ENCODE measurements at places on chromosomes 12 and 14.

- DNase-seq: no peak
Observed at GRCh38 chr12:30064906-30065305, 281.2 kb upstream of the TMTC1 start.

- no peak for DNase-seq
Observed at GRCh38 chr12:45089411-45090075, 38.6 kb upstream of the DBX2 start.

DNA sequence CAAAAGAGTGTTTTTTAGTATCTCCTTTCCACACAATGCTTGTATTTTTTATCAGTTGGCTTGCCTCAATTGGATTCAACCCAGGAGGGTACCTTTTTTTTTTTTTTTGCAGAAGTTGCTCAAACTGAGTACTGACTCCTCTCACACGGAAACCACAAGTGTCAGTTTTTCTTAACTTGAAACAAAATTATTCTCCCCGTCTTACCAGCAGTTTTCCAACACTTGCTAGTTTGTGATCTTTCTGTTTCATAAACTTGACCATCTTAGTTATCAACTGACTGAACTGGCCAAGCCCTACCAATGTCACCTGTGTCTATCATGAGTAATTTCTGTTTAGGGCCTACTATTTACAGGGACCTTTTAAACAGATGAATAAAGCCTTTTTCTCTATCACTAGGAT is 34.1 kb upstream of the ITPR2 start:
- DNase-seq: no peak

DNA sequence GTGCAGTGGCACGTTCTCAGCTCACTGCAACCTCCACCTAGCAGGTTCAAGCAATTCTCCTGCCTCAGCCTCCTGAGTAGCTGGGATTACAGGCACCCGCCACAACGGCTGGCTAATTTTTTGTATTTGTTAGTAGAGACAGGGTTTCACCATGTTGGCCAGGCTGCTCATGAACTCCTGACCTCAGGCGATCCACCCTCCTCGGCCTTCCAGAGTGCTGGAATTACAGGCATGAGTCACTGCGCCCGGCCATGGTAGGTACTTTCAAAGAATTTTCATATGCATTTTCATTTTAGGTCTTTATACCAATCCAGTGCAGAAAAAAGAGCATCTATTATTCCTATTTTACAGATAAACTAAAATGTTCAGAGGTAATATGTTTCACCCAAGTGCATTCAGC is 411.3 kb upstream of the USP15 start:
- no peak for DNase-seq

- peak; percentile 34 for DNase-seq
Observed at GRCh38 chr12:127559349-127560040, 707.5 kb upstream of the TMEM132C start.

DNA sequence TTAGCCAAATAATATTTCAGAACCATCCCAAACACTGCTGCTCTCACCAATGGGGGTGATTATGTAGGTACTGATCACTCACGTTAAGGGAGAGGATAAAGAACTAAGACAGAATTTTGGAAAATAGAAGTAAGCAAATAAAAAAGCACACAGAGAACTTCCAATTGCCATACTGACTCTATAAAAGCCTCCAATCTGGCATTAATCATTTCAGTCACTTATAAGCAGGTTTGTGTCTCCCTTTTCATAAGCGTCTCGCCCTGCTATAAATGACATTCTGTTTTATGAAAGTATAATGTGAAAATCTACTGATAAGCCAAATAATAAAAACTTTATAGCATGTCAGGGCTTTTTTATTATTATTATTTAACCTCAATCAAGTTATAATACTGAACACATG is 435.2 kb downstream of the ETNK1 start:
- no peak for DNase-seq

DNA sequence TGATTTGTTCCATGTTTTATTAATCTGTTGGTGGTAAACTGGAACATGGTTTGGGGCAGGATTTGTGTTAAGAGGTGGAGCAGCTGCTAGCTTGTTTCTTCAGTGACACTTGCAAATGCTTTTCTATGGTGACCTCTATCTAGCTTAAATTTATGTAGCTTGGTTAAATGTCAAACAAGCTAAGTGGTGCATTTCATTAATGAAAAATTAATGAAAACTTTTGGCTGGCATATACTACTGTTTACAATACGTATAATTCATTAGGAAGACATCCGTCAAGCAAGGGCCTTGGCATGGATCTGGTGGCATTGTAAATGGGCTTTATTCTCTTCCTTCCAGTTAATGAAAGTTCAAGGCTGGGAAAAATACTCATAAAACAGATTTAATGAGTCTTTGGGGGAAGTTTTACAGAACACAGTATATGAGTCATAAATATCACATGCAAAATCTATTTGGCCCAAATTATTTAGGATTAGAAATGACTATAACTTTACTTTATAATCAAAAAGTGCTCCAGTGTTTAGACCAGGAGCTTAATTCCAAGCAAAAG is 807.7 kb upstream of the SEL1L start:
- no peak for DNase-seq

GRCh38 chr14:91599994-91600393 is 89.9 kb upstream of the PPP4R3A start:
- DNase-seq: no peak

- no peak for DNase-seq
Observed at GRCh38 chr12:117518594-117519270, 157.3 kb upstream of the NOS1 start.

Measured in CD4-positive, alpha-beta T cell treated with Interferon alpha-2 for 1 hour (primary cell).